ENCODE measurements at places on chromosomes 1 and 21.

DNA sequence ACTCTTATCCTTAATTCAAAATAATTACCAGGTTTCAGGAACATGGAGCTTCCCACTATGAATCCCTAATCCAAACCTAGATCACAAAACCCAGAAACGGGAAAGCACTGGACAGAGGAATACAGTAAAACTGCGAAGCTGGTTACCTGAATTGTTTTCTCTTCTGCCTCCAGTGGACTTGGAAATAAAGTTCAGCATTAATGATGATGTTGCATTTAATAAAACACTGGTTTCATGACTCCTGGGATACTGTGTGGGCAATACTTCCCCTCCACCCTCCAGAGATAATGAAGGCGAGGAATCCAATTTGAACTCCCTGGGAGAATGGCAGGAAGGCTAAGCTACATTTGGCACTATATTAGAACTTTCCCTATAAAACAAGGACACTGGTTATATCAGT lies 65.1 kb downstream of the WLS start:
- no peak for DNase-seq

- no peak for DNase-seq
Measured at GRCh38 chr1:216614011-216614934, 109.0 kb downstream of the ESRRG start.

DNA sequence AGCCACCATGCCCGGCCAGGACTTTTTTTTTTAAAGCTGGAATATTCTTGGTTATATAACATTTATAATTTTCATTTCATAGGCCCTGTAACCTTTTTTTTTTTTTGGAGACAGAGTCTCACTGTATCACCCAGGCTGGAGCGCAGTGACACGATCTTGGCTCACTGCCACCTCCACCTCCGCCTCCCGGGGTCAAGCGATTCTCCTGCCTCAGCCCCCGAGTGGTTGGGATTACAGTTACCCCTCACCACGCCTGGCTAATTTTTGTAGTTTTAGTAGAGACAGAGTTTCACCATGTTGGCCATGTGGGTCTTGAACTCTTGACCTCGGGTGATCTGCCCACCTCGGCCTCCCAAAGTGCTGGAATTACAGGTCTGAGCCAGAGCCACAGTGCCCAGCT lies 12.6 kb downstream of the ZYG11B start:
- DNase-seq = no peak

- DNase-seq = peak; percentile 55
Measured at GRCh38 chr1:65254320-65255034, 54.9 kb upstream of the DNAJC6 start.

GRCh38 chr1:157495285-157495684 lies 57.0 kb downstream of the FCRL5 start:
- DNase-seq = no peak

DNA sequence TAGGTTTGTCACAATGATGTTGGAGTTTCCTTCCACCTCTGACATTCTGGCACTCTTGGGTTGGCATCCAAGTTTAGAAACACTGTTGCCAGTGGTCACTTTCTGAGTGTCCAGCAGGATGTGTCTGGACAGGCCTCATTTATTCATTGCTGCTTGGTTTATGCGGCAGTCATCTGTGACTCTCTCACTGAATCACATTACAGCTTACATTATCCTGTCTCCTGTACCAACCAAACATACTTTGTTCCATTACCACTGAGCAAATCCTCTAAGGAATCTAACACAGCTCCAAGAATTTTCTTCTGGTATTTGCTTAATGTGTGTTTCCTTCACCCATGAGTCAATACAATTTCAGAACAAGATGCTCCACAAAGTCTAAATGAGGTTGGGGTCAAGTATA lies 19.9 kb downstream of the SGIP1 start:
- DNase-seq = no peak

Measured in stimulated activated CD8-positive, alpha-beta memory T cell treated with anti-CD3 and anti-CD28 coated beads, Interleukin-7, amount 100 ng/mL, for 24 hours (primary cell).